Keratinocyte (primary cell): ENCODE measurements at places on chromosomes 2 and 18. TPM values are rescaled to one million over a fixed set of nuclear protein-coding genes. Genes with fewer than 3 reads are reported as not detected.
A peak's percentile ranks its signal among the peaks of the same experiment; 100 is the strongest.

DSC2 gene
- polyA plus RNA-seq: 32.1 to 48.6 TPM (median 37.1 TPM) in 3 replicates

SCLY gene
- 11.4 to 11.9 TPM (median 11.8 TPM) in 3 replicates for polyA plus RNA-seq

KIAA2012 gene
- not detected in 3 replicates for polyA plus RNA-seq

GRCh38 chr2:224556381-224556780 lies 28.8 kb downstream of the CUL3 start:
- DNase-seq: no peak

DNA sequence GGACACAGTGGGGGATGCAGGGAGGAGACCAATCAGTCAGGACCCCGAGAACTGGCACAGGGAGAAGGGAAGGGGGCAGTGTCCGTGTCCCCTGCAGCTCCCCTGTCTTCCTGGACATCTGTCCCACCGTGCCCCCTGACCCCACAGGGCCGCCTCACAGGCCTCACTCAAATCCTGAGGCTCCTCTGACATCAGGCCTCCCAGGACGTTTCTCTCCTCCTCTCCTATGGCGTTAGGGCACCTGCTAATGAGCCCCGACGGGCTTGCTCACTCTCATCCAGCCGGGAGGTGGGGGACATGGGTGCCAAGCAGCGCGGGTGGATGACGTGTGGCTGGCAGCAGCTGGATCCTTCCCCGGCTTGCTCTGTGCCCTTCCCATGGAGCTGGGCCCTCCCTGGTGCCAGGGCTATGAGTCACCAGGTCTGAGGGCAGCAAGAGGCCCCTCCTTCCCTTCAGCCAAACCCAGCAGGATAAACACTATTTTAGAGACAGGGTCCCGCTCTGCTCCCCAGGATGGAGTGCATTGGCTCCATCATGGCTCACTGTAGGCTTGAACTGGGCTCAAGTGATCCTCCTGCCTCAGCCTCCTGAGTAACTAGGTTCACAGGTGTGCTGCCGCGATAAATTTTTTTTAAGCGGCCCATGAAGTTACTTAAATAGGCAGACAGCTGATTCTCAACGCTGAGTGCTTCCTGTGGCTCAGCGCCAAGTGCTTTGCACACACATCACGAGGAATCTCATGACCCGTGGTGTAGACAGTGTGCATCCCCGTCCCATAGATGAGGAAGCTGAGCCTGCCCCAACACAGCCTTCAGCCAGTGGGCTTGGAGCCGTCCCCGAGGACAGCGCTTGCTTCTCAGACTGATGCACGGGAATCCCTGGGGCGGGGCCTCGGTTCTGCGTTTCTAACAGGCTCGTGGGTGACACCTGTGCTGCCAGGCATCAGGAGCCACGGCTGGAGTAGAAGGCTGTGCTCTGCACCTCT lies 64.5 kb upstream of the HDAC4 start:
- DNase-seq: peak; percentile 64

- DNase-seq: no peak
These were observed 1280.6 kb upstream of the NRXN1 start for GRCh38 chr2:52312486-52312885.
